ENCODE measurements at places on chromosomes 1 and 21. TPM values are rescaled to one million over a fixed set of nuclear protein-coding genes. Genes with fewer than 3 reads are reported as not detected.

GRCh38 chr1:154863315-154864174 lies 6.5 kb downstream of the KCNN3 start:
- peaks cover 21% of the 10 kb centered on the region for H3K27me3 ChIP-seq
- no peaks in the 10 kb centered on the region for H3K36me3 ChIP-seq
- no peak overlapping the region for H3K27ac ChIP-seq
- no peak overlapping the region for H3K4me3 ChIP-seq

DNA sequence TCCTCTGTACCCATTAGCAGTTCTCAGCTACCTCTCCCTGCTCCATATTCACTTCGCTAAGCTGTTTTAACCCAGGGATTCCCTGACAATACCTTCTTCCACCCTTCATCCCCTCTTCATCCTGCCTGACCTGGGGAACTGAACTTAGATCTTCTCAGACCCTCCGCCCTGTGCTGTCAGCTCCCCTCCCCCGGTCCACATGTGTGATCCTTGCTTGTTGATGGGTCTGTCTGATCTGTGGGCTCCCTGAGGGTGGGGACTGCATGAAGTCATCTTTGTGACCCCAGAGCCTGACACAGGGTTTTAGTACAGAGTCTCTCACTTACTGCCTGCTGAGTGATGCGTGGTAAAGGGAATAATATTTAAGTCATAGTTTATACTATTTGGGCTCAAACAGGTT lies 11.8 kb downstream of the CHAF1B start:
- no peaks in the 10 kb centered on the region for H3K27me3 ChIP-seq
- no peak for DNase-seq
- no peaks in the 10 kb centered on the region for H3K4me1 ChIP-seq

GRCh38 chr1:23273450-23274133 lies 56.3 kb upstream of the HTR1D start:
- no peaks in the 10 kb centered on the region for H3K27me3 ChIP-seq
- no peaks in the 10 kb centered on the region for H3K4me1 ChIP-seq
- no peak for DNase-seq
- no peak overlapping the region for H3K4me3 ChIP-seq

GRCh38 chr1:23838401-23838866 lies 13.2 kb upstream of the HMGCL start:
- H3K27me3 ChIP-seq = peaks cover 40% of the 10 kb centered on the region
- no peaks in the 10 kb centered on the region for H3K36me3 ChIP-seq
- no peaks in the 10 kb centered on the region for H3K4me1 ChIP-seq
- H3K4me3 ChIP-seq = peak overlapping the region; percentile 67

DNA sequence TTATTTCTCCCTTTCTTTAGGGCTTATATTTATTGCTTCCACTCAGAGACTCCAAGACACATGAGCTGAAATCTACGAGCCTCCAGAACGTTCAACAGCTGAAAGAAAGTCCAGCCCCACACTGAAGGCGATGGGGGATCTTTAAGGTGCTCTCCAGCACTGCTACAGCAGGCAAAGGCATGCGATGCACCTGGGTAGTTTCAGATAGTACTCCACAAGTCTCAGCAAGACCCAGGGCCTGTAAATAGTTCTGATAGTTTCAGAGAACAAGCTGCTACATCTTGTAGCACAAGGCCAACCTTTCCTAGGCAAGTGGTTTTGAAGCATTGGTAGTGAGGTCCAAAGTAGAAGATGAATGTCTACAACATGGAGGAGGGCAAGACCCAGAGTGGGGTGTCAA lies 2.2 kb upstream of the HSD3B1 start:
- H3K36me3 ChIP-seq = no peaks in the 10 kb centered on the region
- no peak overlapping the region for H3K27ac ChIP-seq
- no peaks in the 10 kb centered on the region for H3K27me3 ChIP-seq
- no peak overlapping the region for H3K4me3 ChIP-seq
- no peak for DNase-seq

DNA sequence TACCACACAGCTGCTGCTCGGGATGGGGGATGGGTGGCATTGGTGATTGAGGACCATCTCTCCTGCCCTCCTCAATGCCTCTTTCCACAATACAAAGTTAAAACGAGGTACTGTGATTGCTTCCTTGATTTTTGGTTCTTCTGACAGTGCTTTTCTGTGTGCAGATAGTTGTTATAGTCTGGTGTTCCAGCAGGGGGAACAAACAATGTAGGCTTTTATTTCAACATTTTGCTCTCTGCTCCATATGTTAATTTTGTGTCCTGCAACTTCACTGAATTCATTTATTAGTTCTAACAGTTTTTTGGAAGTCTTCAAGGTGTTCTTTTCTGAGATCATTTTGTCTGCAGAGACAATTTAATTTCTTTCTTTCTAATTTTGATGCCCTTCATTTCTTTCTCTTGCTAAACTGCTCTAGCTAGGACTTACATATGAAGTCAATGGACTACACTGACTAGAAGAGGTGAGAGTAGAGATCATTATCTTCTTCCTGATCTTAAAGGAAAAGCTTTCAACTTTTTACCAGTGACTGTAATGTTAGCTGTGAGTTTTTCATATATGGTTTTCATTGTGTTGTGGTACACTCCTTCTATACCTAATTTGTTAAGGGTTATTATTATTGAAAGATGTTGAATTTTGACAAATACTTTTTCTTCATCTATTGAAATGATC lies 45.4 kb downstream of the TNFSF18 start:
- no peaks in the 10 kb centered on the region for H3K4me1 ChIP-seq
- H3K4me3 ChIP-seq = no peak overlapping the region
- no peak for DNase-seq
- no peaks in the 10 kb centered on the region for H3K27me3 ChIP-seq

GRCh38 chr1:171434717-171435346 lies 50.5 kb upstream of the PRRC2C start:
- no peak overlapping the region for H3K4me3 ChIP-seq
- no peaks in the 10 kb centered on the region for H3K36me3 ChIP-seq
- DNase-seq = no peak
- H3K27ac ChIP-seq = no peak overlapping the region
- H3K27me3 ChIP-seq = no peaks in the 10 kb centered on the region
- H3K4me1 ChIP-seq = no peaks in the 10 kb centered on the region

GRCh38 chr21:30257773-30258172 lies 25.0 kb downstream of the KRTAP24-1 start:
- no peak overlapping the region for H3K27ac ChIP-seq
- H3K4me1 ChIP-seq = peaks cover 2% of the 10 kb centered on the region
- H3K4me3 ChIP-seq = no peak overlapping the region
- no peaks in the 10 kb centered on the region for H3K27me3 ChIP-seq

The CDC73 gene
- 52.8 TPM for total RNA-seq

The TEX38 gene
- 0.55 TPM for total RNA-seq

Data from endodermal cell (in vitro differentiated cells).